ENCODE measurements at places on chromosomes 2 and 18. TPM values are rescaled to one million over a fixed set of nuclear protein-coding genes. Genes with fewer than 3 reads are reported as not detected.

DNA sequence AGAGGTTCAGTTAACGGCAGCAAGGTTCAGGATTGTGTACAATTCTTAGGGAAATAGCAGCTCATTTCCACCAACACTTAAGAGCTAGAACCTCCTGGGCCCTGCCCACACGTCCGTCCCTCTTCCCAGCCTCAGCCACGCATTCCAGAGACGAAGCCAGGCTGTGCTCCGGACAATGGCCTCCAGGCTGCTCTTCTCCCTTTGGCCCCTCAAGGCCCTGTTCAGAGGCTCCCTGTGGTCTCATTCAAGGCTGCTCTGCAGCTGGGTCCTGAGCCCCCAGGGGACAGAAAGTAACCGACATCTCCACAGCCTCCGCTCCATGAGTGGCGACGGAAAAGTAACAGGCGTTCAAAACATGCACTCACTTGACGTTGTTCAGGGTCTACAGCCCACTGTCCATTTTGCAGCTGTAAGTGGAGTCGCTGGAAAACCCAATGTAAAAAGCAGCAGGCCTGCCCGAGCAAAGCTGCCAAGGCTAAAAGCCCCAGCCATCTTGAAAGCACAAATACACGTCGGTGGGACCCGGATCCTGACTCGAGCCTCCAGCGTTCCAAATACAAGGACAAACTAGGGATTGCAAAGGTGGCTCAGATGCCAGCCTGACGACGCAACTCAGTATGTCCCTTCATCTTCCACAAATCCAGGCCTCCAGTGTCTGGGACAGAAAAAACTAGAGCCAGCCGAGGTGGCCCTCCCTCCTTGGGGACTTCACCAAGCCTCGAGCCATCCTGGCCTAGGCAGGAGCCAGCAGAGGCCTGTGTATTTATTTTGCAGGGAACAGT is 76.9 kb downstream of the NDUFA10 start:
- peak; percentile 85 for DNase-seq

ZNF385B gene
- total RNA-seq, result 1.1 TPM

DNA sequence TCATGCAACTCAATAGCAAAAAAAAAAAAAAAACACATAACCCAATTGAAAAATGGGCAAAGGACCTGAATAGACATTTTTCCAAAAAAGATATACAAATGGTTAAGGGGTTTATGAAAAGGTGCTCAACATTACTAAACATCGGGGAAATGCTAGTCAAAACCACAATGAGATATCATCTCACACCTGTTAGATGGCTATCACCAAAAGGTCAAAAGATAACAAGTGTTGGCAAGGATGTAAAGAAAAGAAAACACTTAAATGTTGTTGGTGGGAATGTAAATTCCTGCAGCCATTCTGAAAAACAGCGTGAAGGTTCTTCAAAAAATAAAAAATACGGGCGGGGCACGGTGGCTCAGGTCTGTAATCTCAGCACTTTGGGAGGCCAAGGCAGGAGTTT is 112.4 kb upstream of the CAB39 start:
- DNase-seq, result no peak

- DNase-seq, result no peak
Observed at GRCh38 chr2:69138793-69139459, 125.9 kb downstream of the ANTXR1 start.

GRCh38 chr2:113061896-113062770 is 3.1 kb downstream of the IL36RN start:
- no peak for DNase-seq

GRCh38 chr2:146385031-146385430 is 1459.8 kb upstream of the ACVR2A start:
- DNase-seq, result no peak

All from osteoblast (primary cell).